SHP77 (cell line): ENCODE measurements at places on chromosomes 3 and 15.

DNA sequence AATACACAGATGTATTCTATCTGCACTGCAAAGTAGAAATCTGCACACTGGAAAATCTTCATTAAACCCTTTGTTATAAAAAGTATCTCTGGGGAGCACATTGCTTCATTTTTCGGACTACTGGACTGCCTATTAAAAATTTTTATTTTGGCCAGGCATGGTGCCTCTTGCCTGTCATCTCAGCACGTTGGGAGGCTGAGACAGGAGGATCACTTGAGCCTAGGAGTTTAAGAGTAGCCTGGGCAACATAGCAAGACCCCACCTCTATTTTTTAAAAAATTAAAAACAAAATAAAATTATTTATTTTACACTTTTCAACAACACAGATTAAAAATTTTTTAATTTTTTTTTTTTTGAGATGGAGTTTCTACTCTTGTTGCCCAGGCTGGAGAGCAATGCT, 6.0 kb downstream of the SERP1 start:
- no peak for DNase-seq

GRCh38 chr3:22157848-22158247, 406.8 kb upstream of the ZNF385D start:
- DNase-seq: no peak

DNA sequence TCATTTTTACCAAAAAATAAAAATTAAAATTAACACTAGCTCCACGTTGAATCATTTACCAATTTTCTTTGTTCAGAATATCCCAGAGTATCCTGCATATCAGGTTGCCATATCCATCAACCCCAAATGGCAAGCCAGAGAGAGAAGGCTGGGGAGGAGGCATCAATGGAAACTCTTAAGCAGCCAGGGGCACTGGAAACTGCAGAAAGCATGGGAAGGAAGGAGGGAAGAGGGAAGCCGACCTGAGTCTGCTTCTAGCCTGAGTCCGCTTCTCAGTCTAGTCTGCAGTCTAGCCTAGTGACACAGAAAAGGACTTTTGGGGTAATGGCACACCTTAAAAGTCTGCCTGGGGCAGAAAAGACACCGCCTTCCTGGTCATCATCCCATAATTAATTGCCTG, 1.6 kb upstream of the MTHFS start:
- DNase-seq: no peak

GRCh38 chr3:126649556-126650092, 5.3 kb downstream of the TXNRD3 start:
- no peak for DNase-seq

GRCh38 chr3:141368062-141368924, at the start of gene ZBTB38:
Gene ZBTB38 (plus strand): TSS chr3:141368504. CDS start chr3:141442389, 73,885 bp downstream.
- peak; percentile 88 for DNase-seq
